ENCODE measurements at places on chromosomes 5 and 9.

GRCh38 chr5:113421693-113422092, 13.1 kb downstream of the TSSK1B start:
- DNase-seq: no peak

GRCh38 chr5:56639476-56639875, 175.9 kb upstream of the MAP3K1 start:
- no peak for DNase-seq

DNA sequence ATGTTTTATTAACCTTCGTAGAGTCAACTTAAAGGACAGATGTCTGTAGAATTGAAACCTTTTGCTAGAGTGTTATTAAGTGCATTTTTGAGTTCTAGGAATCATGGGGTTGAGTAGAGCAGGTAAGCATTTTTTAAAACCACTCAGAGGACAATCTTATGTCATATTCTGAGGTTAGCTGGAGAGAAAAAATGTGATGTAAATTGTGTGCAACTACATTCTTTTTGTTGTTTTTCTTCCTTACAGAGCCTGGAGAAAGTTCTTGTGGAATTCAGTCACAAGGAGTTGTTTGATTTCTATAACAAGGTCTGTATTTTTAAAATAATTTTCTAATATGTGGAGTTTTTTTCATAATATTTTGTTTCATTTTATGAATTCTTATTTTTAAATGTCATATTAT, 206.4 kb downstream of the COMMD10 start:
- no peak for DNase-seq

GRCh38 chr9:129887334-129888292, 52.4 kb downstream of the USP20 start:
- DNase-seq: peak; percentile 86

- no peak for DNase-seq
Observed at GRCh38 chr9:117744856-117745389, 40.7 kb downstream of the TLR4 start.

- DNase-seq: no peak
Observed at GRCh38 chr5:173016598-173017046, 33.1 kb downstream of the ATP6V0E1 start.

DNA sequence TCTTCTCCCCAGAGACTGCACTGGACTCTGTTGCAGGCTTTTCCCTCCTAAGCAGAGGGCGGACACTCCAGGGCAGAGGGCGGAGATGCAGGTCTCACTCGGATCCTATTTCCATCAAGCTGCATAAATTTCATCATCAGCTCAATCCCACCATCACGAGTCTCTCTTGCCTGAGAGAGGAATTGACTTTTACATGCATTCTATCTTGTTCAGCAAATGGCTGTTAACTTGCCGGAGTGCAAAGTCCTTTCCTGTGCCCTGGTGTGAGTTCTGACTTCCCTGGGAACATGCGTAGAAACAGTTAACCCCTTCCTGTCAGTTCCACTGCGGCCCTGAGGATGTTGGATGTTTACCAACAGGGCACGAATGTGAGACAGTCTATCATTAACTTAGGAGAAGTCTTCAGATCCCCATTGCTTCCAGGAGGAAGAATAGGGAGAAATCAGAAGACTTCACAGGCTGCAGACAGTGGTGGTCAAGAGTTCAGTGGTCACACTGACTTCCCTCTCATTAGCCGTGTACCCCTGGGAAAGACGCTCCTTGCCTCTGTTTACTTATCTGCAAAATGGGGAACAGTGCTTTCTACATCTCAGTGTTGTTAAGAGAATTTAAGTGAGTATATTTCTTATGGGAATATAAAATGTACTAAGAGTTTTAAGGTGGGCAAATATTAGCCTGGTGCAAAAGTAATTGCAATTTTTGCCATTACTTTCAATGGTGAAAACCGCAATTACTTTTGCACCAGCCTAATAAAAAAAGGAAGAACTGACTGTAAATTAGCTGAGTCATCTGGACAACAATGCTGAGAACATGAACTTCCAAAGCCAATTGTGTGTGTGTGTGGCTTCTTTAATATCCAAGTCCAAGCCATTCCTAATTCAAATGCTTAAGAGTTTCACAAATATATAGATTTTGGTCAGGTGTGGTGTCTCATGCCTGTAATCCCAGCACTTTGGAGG, 248.0 kb downstream of the DRD1 start:
- no peak for DNase-seq

GRCh38 chr5:138752951-138753793, at the start of gene CTNNA1:
CTNNA1 (plus strand) TSS chr5:138753425; CDS start chr5:138781925, 28,500 bp downstream.
- DNase-seq: peak; percentile 62

DNA sequence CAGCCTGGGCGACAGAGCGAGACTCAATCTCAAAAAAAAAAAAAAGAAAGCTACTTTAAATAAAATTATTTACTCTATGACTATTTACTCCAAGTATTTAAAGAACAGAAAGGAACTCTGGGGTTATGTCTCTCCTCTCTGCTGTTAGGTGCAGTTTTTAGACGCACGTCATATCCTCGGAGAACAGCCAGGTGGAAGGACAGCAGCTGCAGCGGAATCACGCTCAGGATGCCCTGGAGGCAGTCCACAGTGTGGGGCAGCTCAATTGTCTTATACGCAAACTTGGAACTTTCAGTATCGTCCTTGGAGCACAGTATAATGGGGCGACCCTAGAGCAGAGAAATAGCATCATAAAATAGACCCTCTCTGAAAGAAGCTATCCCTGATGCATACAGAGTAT, 10.4 kb upstream of the MAPK9 start:
- no peak for DNase-seq

- peak; percentile 35 for DNase-seq
Observed at GRCh38 chr5:135332519-135333150, 66.4 kb downstream of the MACROH2A1 start.

GRCh38 chr5:137612576-137612975, 113.5 kb upstream of the SPOCK1 start:
- no peak for DNase-seq

GRCh38 chr9:125758986-125759763, 12.0 kb downstream of the PBX3 start:
- no peak for DNase-seq

DNA sequence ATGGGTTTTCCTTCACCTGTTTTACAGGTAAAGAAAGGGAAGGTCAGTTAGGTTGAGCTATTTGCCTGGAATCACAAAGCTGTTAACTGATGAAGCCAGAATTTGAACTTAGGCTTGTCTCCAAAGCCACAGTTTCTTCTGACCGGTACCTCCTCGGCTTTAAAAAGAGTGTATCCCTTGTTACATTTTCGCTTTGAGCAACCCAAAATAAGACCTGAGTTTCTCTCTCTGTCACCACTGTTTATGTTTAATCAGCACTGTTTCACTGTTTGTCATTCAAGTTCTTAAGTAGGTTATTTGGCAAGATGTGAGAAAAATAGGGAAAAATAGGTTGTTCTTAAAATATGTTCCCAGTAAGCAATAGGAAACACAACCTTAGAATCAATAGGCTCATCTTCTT, 84.6 kb downstream of the VCAN start:
- DNase-seq: no peak

GRCh38 chr5:15283076-15283475, 216.9 kb upstream of the FBXL7 start:
- no peak for DNase-seq

- no peak for DNase-seq
Observed at GRCh38 chr5:61370506-61370905, 38.4 kb downstream of the ZSWIM6 start.

GRCh38 chr5:68802430-68802829, 291.4 kb upstream of the SLC30A5 start:
- DNase-seq: no peak

Measured in CD4-positive, alpha-beta T cell treated with Interleukin-21 for 1 hour (primary cell).